Left ventricle myocardium inferior (tissue), 1 donor: ENCODE measurements at places on chromosomes 12 and 14. TPM values are rescaled to one million over a fixed set of nuclear protein-coding genes. Genes with fewer than 3 reads are reported as not detected.

DNA sequence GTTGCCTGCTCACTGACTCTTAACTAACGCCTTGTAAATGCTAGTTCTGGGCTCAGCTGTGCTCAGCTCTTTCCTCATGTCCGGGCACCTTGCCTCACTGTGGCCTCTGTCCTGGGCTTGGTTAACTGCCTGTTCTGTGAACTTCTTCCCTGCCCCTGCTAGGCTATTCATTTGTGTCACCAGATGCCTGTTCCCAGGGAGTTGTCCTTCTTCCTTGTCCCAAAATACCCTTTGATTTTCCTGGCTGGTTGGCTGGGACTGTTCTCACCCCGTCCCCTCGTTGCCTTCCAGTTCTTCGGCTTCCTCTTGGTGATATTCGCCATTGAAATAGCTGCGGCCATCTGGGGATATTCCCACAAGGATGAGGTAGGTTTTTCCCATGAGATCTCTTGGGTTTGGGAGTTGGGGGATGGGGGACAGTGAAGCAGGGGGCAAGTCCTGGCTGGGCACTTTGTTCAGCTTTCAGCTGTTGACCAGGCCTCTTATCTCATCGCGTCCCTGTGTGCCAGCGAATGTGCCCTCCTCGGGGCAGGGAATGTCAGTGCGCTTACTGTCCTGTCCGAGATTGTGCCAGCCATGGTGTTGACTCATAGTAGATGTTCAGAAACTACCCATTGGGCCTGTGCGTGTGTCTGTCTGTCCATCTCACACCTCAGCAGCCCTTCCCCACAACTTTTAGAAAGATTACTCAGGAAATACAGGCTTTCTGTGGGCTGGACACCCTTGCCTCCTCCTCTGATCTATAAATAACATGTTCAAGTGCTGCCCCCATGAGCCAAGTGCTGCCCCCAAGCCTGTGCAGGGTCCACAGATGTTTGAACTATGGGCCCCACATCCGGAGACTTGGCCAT, 33.1 kb downstream of the CD9 start:
- DNase-seq = no peak
- peaks cover 77% of the 10 kb centered on the region for H3K4me1 ChIP-seq
- H3K4me3 ChIP-seq = no peak overlapping the region
- no peaks in the 10 kb centered on the region for H3K27me3 ChIP-seq
- H3K36me3 ChIP-seq = peaks cover 42% of the 10 kb centered on the region

- H3K4me3 ChIP-seq = no peak overlapping the region
- peak overlapping the region; percentile 63 for H3K27ac ChIP-seq
- H3K4me1 ChIP-seq = peaks cover 79% of the 10 kb centered on the region
- H3K36me3 ChIP-seq = no peaks in the 10 kb centered on the region
- DNase-seq = no peak
- H3K27me3 ChIP-seq = no peaks in the 10 kb centered on the region
Measured at GRCh38 chr12:88553941-88554658, 26.2 kb downstream of the KITLG start.

DNA sequence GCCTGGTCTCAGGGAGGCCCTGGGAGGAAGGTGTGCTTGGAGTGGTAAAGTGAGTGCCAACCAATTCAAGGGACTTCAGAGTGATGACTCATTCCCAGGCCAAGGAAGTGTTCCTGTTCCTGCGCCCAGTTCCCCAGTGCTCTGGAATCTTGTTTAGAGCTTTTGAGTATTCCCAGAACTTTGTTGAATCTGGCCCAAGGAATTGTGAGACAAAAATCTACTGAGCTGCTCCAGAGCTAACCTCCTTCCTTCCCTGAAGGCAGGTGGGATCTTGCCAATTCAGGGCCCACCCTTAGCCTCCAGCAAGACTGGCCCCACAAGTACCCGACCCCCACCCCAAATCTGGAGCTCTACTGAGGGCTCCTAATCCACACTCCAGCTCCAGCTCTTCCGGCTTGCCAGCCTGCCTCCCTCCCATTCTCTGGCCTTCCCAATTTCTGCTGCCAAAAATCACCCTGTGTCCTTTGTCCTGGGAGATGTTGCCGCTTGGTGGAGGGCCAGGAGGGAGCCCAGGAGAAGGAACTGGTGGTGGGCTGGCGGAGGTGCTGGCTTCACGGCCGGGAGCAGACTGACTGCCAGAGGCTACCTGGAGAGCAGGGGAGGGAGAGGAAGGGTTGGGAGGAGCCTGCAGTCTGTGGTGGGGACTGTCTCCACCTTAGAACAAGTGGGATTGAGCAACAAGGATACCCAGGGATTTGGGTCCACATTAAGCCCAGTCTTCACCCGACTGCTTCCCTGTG, 2.0 kb upstream of the ATN1 start:
- peak; percentile 73 for DNase-seq
- H3K27ac ChIP-seq = peak overlapping the region; percentile 97
- peaks cover 62% of the 10 kb centered on the region for H3K4me1 ChIP-seq
- H3K27me3 ChIP-seq = no peaks in the 10 kb centered on the region
- H3K4me3 ChIP-seq = peak overlapping the region; percentile 92

DNA sequence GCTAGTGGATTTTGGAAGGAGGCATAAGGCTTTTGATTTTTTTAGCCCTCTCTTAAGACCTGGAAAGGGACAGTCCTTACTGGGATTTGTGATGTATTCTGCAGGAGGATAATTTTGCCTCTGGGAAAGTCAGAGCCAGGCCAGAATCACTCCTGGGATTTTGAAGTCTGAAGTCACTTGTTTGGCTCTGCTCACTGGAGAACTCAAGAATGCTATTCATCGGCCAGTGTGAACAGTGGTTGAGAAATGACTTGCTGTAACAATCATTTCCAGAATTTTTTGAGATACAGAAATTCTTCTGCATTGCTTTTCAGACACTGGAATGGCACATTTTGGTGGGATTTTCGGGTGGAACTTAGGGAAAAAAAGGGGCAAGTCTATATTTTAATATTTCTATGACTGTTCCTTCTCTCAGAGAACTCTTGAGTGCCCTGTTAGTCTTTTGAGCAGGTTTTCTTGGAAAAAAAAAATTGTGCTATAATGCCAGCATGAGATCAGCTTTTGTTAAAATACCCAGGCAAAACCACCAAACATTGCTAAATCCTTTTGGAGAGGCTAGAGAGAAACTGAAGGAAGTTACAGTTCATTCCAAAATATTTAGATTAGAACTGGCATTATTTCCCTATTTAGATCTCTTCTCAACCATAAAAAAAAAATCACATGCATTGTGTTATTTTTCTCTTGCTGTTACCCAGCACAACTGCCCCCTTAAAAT, 26.1 kb upstream of the BHLHE41 start:
- H3K4me1 ChIP-seq = peaks cover 36% of the 10 kb centered on the region
- H3K4me3 ChIP-seq = no peak overlapping the region
- peak overlapping the region; percentile 31 for H3K27ac ChIP-seq
- no peaks in the 10 kb centered on the region for H3K27me3 ChIP-seq

GRCh38 chr12:30417697-30418231, 277.9 kb downstream of the IPO8 start:
- no peaks in the 10 kb centered on the region for H3K36me3 ChIP-seq
- no peaks in the 10 kb centered on the region for H3K27me3 ChIP-seq
- DNase-seq = no peak
- no peaks in the 10 kb centered on the region for H3K4me1 ChIP-seq

The GDF3 gene
- 0.19 TPM for total RNA-seq
